RWPE1 (cell line): ENCODE measurements at places on chromosomes 7 and 10.

- no peak for DNase-seq
Measured at GRCh38 chr10:19913987-19914386, 97.8 kb downstream of the PLXDC2 start.

DNA sequence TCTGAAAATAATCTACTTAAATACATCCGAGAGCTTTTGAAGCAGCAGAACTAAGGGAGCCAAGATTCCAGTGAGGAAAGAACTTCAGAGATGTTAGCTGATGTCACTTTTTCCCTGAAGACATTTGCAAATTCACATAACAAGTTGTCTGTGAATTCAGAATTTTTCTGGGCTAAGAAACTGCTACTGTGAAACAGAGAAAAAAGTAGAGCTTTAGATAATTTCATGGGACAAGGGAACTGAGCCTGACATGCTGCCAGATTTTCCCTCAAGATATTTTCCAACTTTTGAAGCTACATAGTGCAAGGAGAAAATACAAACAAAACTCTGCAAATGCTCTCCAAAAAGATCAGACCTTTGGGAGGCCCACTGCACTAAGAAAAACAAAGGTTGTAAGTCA is 484.2 kb downstream of the ANKRD7 start:
- DNase-seq = no peak

DNA sequence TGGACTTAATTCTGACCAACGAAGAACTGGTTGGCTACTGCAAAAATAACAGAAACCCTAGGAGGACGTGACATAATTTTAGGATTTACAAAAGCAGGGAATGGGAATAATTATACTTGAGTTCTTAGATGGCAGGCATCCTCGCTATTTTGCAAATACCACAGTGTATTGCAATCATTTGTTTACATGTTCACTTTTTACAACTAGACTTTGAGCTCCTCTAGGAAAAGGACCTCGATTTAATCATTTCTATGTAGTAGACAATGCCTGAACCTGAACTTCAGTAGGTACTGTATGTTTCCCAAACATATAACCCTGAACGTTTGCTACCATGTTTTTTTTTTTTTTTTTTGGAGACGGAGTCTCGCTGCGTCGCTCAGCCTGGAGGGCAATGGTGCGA is 137.7 kb downstream of the CNOT4 start:
- no peak for DNase-seq

GRCh38 chr7:111012799-111013675 is 77.9 kb upstream of the LRRN3 start:
- DNase-seq = peak; percentile 4
